Spleen (tissue), 13 donors: ENCODE measurements at places on chromosomes 7 and 10. TPM values are rescaled to one million over a fixed set of nuclear protein-coding genes. Genes with fewer than 3 reads are reported as not detected.

Gene C10orf67
- not detected for total RNA-seq

DNA sequence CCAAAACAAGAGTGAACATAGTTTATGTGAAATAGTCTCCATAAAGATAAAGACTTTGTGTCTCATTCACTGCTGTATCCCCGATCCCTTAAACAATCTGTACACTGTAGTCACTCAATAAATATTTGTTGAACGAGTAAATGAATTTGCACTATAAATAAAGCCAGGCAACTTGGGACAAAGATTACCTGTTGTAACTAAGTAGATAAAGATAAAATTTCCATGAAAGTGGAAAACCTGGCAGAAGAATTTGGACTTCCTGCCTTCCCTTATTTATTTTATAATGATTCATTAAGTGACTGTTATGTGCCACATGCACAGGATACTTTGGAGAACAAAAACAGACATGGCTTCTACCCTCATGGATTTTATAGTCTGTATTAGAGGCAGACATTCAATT is 277.7 kb upstream of the KAT6B start:
- H3K27ac ChIP-seq: no peak overlapping the region
- no peak for DNase-seq
- H3K4me1 ChIP-seq: no peaks in the 10 kb centered on the region
- H3K27me3 ChIP-seq: no peaks in the 10 kb centered on the region
- no peak overlapping the region for H3K4me3 ChIP-seq

Gene SLC39A12
- 0.30 TPM for total RNA-seq

GRCh38 chr7:101620991-101621390 is 8.1 kb downstream of the MYL10 start:
- H3K4me3 ChIP-seq: no peak overlapping the region
- no peak overlapping the region for H3K27ac ChIP-seq
- DNase-seq: no peak
- peaks cover 41% of the 10 kb centered on the region for H3K27me3 ChIP-seq
- peaks cover 5% of the 10 kb centered on the region for H3K4me1 ChIP-seq
- H3K36me3 ChIP-seq: no peaks in the 10 kb centered on the region

- no peak overlapping the region for H3K27ac ChIP-seq
- H3K4me1 ChIP-seq: no peaks in the 10 kb centered on the region
- H3K27me3 ChIP-seq: no peaks in the 10 kb centered on the region
- no peak for DNase-seq
- no peak overlapping the region for H3K4me3 ChIP-seq
Observed at GRCh38 chr7:14389595-14389994, 400.1 kb upstream of the ETV1 start.

- H3K4me3 ChIP-seq: no peak overlapping the region
- H3K4me1 ChIP-seq: no peaks in the 10 kb centered on the region
- no peaks in the 10 kb centered on the region for H3K36me3 ChIP-seq
- DNase-seq: no peak
- no peak overlapping the region for H3K27ac ChIP-seq
Observed at GRCh38 chr10:131810805-131811629, 89.8 kb upstream of the PPP2R2D start.
